ENCODE measurements at places on chromosomes 2 and 18.

DNA sequence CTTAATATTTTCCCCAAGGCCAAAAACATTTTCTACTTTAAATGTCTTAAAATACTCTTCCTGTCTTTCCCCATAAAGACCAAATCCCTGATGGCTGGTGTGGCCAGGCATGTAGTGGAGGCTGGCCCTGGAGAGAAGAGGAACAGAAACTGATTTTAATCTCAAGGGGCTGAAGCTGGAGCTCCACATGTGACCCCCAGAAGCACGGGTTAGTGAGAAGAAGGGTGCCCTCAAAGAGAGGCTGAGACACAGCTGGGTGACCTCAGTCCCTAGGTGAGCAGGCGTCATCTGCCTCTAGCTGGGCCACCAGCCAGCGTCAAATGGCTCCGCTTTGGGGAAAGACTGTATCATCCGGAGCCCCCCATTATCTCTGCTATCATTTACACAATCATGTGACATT lies 19.3 kb upstream of the TMEM18 start:
- no peak for DNase-seq

DNA sequence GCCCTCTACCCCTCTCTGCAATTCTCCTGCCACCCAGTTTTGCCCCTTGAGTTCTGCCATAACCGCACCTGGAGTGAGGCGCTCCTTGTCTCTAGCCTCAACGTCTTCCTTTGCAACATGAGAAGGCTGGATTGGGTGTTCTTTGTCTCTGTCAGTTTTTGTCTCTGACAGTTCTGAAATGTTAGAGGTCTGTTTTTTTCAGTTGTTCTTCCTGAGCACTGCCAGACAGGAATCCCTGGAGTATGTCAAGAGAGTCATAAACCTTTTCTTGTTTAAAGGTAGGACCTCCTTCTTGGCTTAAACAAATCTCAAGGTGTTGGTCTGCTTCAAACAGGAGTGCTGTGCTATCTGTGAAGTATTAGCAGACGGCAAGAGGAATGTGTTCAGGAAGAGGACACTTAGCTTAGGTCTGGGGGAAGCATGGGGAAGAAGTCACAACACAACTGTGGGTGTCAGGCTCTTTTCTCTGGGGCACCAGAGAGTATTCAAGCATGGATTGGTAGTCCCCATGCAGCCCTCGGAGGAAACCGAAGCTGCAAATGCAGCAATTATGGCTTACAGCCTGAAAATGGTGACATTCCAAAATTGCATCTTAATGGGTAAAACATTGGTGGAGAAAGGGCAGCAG lies 32.3 kb downstream of the AFF3 start:
- no peak for DNase-seq

GRCh38 chr2:107354175-107354574 lies 468.2 kb upstream of the ST6GAL2 start:
- peak; percentile 30 for DNase-seq

DNA sequence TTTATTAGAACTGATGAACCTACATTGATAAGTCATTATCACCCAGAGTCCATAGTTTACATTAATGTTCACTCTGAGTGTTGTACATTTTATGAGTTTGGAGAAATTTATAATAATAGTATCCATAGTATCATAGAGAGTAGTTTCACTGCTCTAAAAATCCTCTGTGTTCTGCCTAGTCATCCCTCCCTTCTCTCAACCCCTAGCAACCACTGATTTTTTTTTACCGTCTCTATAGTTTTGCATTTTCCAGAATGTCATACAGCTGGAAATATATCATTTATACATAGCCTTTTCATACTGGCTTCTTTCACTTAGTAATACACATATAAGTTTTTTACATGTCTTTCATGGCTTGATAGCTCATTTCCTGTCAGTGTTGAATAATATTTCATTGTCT lies 231.1 kb downstream of the RAD51AP2 start:
- DNase-seq: no peak

GRCh38 chr2:11988691-11989353 lies 242.4 kb downstream of the LPIN1 start:
- DNase-seq: no peak

DNA sequence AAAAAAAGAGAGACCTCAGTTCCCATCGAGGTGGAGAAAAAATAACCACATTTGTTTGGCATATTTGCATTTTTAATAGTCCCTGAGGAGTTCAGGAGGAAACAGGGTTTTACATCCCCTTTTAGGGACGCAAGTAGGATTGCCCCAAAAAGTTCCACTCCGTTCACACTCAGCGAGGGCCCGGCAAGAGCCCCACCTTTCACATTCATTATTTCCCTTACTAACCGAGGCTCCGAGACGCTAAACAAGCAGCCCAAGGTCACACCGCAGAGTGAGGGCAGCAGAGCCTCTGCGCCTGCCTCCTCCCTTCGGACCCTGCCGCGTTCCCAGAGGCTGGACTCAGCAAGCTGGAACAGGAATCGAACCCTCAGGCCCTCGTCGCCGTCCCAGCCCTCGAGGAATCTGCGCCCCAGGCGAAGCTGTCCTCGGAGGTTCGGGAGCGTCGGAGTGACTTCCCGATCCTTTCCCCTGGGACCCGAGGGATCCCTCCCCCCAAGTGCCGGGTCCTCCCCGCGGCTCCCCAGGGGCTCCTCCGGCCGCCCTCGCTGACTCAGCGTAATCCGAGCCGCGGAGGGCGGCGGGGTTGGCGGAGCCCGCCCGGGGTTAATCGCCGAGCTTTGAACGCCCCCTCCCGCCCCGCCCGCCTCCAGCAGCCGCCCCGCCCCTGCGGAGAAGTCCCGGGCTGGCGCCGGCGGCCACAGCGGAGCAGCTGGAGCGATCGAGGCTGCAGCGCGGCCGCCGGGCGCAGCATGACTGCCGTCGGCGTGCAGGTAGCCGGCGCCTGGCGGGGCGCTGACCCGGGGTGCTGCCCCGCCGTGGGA lies at the start of gene TMEM37:
Gene TMEM37, plus strand, starts transcription at position 700 of the 821 bp plus-strand sequence. Its CDS starts 50 bp downstream, at position 750.
- no peak for DNase-seq

DNA sequence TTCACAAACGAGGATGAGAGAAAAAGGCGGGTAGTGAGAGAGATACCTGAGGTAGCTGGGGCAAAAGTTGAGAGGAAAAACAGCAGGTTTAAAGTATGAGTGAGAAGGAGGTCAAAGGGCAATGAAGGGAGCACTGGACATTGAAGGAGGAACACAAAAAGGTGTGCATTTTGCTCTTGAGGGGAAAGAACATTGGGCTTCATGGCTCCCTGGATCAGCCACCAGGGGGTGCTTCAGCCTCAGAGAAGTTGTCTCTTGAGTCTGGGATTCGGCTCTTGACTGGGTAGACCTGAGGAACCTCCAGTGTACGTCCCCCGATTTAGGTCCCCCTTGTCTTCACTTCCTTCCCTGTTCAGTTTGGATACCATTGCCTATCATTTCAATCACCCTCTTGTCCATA lies 128.5 kb downstream of the RAPGEF4 start:
- DNase-seq: no peak

DNA sequence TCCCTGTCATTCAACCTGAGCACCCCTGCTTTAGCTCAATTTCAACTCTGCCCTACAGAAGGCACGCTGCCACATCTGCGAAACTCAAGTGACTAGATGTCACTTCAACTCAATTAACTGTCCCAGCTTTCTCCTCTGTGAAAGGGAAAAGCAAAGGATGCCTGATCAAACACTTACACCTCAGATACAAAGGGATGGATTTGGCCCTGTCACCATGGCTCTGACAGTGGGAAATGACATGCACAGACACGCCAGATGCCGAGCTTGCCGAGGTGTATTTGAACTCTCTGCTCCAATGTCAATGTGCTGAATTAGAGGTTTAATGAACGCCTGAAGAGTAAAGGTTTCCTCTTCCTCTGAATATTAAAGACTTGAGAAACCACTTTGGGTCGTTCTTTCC lies 481.1 kb downstream of the CBLN2 start:
- DNase-seq: no peak

DNA sequence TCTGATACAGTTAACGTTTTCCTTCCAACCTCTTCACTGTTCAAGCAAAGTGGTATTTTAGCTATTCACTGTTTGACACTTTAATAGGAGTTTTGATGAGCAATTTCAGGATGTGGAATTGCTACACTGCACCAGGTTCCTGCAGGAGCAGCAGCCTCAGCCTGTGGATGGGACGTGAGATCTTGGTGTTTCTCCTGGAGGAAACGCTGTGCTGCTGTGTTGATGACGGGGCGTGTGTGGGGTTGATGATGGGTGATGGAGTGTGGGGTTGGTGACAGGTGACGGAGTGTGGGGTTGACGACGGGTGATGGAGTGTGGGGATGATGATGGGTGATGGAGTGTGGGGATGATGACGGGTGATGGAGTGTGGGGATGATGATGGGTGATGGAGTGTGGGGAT lies 98.9 kb downstream of the RTP5 start:
- no peak for DNase-seq
